Neural crest cell (in vitro differentiated cells): ENCODE measurements at places on chromosomes 3 and 15. TPM values are rescaled to one million over a fixed set of nuclear protein-coding genes. Genes with fewer than 3 reads are reported as not detected.

GRCh38 chr3:8979262-8979661 lies 16.0 kb upstream of the RAD18 start:
- no peak for DNase-seq
- H3K4me3 ChIP-seq, result no peak overlapping the region
- H3K27me3 ChIP-seq, result peaks cover 2% of the 10 kb centered on the region
- H3K4me1 ChIP-seq, result peaks cover 55% of the 10 kb centered on the region

GRCh38 chr3:139835830-139836683 lies 98.9 kb upstream of the CLSTN2 start:
- H3K27me3 ChIP-seq, result no peaks in the 10 kb centered on the region
- no peak overlapping the region for H3K4me3 ChIP-seq
- H3K36me3 ChIP-seq, result no peaks in the 10 kb centered on the region
- peaks cover 5% of the 10 kb centered on the region for H3K4me1 ChIP-seq

Gene RGMA
- total RNA-seq, result 187 and 205 TPM in 2 replicates

DNA sequence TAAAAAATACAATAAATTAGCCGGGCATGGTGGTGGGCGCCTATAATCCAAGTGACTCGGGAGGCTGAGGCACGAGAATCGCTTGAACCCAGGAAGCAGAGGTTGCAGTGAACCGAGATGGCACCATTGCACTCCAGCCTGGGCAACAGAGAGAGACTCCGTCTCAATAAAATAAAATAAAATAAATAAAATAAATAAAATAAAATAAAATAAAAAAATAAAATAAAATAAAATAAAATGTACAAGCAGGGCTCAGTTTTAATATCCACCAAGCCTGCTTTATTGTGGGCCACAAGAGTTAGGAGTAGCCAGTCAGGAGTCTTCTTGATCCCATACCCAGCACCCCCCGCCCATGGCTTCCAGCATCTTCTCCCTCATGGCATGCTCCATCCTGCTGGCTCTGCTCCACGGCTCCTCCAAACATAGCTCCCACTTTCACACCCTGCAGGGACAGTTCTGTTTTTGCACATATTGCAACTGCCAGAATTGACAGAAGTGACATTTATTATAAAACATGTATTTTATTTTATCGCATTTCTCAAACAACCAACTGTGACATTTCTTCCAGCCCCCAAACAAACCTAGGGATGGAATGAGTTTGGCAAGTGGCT lies 42.6 kb upstream of the RGMA start:
- no peak for DNase-seq
- H3K36me3 ChIP-seq, result no peaks in the 10 kb centered on the region
- no peak overlapping the region for H3K4me3 ChIP-seq
- peaks cover 26% of the 10 kb centered on the region for H3K4me1 ChIP-seq
- no peaks in the 10 kb centered on the region for H3K27me3 ChIP-seq

Gene LRTM1
- 0.23 TPM in 1 of 2 replicates, not detected in the other for total RNA-seq

- no peak overlapping the region for H3K4me3 ChIP-seq
- H3K36me3 ChIP-seq, result peaks cover 5% of the 10 kb centered on the region
- no peaks in the 10 kb centered on the region for H3K4me1 ChIP-seq
Measured at GRCh38 chr3:155572085-155572484, 172.8 kb downstream of the PLCH1 start.

DNA sequence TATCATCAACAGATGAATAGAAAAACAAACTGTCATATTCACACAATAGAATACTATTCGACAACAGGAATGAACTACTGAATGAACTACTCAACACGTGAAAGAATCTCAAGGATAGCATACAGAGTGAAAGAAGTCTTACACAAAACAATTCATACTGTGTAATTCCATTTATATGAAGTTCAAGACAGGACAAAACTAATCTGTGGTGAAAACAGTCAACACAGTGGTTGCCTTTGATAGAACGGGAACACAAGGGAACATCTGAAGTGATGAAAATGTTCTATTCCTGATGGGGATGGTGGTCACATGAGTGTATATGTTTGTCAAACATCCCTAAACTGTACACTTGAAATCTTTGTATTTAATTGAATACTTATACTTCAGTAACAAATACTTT lies 2.6 kb upstream of the SUSD5 start:
- H3K4me1 ChIP-seq, result peaks cover 14% of the 10 kb centered on the region
- H3K4me3 ChIP-seq, result no peak overlapping the region
- H3K27ac ChIP-seq, result no peak overlapping the region
- DNase-seq, result no peak
- peaks cover 51% of the 10 kb centered on the region for H3K27me3 ChIP-seq
